Suppressor macrophage treated with lipopolysaccharide for 4 hours (primary cell): ENCODE measurements at places on chromosomes 7 and 10.

GRCh38 chr10:110827410-110827809, 44.3 kb upstream of the PDCD4 start:
- no peak for DNase-seq

DNA sequence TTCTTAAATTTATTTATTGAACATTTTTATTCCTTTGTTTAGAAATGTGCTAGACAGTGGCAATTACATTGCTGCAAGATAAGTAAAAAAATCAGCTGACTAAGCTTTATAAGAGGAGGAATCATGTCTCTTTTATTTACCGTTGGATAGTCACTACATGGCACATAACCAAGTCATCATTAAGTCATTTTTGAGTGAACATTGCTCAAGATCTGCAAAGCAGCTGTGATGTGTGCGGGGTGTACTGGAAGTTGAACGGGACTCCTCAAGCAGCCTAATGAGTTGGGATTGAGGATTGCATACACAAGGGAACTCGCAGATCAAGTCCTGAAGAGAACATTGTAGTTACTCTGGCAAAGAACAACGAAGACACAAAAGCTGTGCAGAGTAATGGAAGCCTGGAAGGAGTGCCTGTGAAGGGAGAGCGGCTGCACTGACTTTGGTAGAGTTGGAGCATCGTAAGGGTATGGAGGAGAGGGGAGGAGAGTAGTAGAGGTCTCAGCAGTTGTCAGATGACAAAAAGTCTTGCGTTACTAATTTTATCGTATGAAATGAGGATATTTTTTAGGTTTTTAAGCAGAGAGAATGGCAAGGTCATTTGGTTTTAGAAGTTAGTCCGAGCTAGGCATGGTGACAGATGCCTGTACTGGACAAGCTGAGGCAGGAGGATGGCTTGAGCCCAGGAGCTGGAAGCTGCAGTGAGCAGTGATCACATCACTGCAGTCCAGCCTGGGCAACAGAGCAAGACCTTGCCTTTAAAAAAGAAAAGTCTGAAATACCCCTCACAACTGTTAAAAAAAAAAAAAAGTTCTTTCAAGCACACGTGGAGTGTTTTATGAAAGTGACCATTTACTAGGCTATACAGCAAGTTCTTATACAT, 95.1 kb downstream of the BMPR1A start:
- DNase-seq = no peak

GRCh38 chr7:85261336-85261735, 74.5 kb upstream of the SEMA3D start:
- peak; percentile 38 for DNase-seq

- no peak for DNase-seq
Measured at GRCh38 chr10:117188371-117188770, 8.9 kb upstream of the KCNK18 start.

DNA sequence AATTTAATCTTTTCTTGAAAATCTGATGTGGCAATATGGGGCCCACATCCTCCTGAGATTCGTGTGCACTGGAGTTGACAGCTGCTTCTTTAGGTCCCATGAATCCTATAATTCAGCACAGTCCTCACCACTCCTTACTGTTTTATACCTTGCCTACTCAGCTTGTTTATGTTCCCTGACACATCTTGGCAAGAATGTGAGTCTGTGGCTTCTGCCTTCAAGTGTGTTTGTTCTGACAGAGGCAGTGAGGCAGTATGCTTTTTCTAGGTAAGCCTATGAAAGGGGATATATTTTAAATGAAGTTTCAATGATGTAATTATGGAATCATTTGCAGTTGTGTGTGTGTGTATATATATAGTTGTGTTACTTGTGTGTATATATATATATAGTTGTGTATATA, 106.4 kb downstream of the AMPH start:
- no peak for DNase-seq

DNA sequence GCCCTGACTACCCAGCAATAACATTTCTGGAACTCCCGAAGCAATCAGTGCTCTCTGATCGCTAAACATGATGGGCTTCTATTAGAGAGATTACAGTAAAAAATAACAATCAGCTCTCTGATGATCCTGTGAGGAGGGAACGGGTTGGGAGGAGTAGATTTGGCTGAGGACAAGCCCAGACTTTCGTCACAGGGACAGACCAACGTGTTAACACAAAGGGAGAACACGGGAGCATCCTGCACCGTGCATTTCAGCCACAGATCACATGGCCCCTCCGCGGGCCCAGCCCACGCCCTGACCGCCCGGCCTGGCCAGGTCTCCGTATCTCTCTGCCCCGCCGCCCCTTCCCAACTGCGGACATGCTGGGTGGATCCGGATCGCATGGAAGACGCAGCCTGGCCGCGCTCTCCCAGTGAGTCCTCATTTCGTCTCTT, 95.0 kb upstream of the AGBL3 start:
- peak; percentile 15 for DNase-seq

GRCh38 chr7:150358988-150359621, 9.5 kb upstream of the REPIN1 start:
- no peak for DNase-seq

DNA sequence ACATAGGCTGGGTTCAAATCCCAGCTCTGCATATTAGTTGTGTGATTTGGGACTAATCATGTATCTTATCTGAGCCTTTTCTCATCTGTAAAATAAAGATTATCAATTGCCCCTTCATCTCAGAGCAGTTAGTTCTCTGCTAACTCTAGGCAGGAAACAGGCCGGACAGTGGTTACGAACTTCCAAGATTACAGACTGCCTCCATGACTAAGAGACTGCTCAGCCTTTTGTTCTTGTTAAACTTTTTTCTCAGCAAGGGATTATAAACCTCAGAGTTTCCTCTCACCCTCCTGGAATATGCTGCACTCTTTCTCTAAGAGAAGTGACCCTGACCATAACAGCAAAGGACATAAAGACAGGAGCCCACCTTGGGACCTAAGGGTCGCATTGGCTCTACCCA, 52.5 kb upstream of the NFKB2 start:
- DNase-seq = no peak

- DNase-seq = no peak
Measured at GRCh38 chr10:101829561-101830315, 11.5 kb upstream of the OGA start.

GRCh38 chr7:137130751-137131158, 212.8 kb downstream of the PTN start:
- DNase-seq = no peak

DNA sequence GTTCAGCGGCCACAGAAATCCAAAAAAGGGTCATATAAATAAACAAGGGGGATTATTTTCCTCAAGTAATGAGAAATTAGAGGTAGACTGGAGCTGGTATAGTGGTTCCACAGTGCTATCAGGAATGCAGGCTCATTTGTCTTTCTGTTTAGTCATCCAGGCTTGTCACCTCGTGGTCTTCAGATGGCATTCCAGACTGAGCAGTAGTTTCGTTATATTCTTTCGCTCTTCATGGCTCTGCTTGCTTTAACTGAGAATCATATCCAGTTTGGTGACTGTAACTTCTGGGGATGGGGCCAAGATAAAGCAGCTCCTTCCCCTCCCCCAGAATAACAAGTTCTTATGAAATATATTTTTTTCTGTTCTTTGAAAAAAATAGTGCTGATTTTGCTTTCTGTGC, 9.5 kb downstream of the ANKIB1 start:
- DNase-seq = no peak
